AG04449 (cell line): ENCODE measurements at places on chromosomes 6 and 20.

GRCh38 chr20:47674686-47675085 is 110.6 kb downstream of the SULF2 start:
- no peak for DNase-seq

- no peak for DNase-seq
These were observed 84.0 kb downstream of the HFE start for GRCh38 chr6:26170951-26171841.

DNA sequence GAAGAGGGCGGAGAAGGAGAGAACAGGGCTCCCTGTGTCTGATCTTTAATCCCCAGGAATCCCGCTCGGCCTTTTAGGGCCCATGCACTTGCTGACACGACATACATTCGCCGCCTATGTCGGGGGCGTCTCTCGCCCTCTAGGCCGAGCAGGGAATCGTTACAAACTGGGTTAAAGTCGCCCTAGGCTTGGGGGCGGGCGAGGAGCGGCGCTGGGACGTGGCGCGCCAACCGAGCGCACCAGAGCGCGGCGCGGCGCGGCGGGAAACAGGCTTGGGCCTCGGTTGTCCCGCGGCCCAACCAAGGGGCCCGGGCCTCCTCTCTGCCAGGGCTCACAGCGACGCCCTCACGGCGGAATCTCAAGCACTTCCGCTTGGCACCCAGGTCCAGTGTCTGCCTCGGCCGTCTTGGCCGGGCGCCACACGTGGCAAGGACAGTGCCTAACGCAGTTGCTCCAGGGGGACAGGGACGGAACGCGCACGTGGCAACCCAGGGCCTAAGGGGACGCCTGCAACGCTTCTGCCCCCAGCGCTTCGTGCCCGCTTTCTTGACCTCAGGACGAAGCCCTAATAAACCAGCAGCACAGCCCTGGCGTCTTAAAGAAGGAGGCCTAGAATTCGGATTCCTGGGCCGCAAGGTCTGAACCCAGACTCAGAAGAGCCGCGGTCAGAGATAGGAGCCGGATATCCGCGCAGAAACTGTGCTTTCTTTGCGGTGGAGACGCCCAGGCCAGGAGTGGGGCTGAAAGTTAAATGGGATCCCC is 71.5 kb downstream of the NCR2 start:
- no peak for DNase-seq

- no peak for DNase-seq
These were observed 590 bp downstream of the SLCO4A1 start for GRCh38 chr20:62642666-62643520.

DNA sequence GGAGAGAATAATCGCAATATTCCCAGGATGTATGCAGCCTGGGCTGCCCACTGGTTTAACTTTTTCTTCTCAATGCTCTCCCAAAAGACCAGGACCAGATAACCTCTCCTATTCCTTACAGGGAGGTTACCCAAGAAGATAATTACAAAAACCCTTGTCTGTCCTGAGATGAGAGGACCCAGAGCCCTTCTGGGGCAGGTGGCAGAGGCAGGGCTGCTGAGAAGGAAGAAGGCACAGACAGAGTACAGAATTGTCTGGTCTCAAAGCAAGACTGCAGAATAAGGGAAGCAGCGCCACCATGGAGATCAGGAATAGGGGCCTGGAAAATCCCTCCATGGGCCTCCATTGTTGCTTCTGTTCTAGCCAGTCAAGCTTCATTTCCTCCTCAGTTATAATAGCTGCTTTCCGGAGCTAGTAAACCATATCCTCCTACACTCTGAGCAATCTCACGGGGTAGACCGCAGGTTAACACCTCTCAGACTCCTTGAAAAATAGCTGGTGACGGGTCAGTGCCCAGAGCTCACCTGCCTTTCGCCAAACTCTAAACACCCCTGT is 463 bp upstream of the HLA-DMB start:
- no peak for DNase-seq
